ENCODE measurements at places on chromosomes 6 and 20. TPM values are rescaled to one million over a fixed set of nuclear protein-coding genes. Genes with fewer than 3 reads are reported as not detected.

The TMEM14C gene
- polyA plus RNA-seq, result 162 TPM

The WFDC12 gene
- polyA plus RNA-seq, result not detected

The CLVS2 gene
- polyA plus RNA-seq, result 0.58 TPM

The CYB5R4 gene
- 11.0 TPM for polyA plus RNA-seq

The CTNNBL1 gene
- 77.5 TPM for polyA plus RNA-seq

The SLC44A4 gene
- polyA plus RNA-seq, result 15.7 TPM

The ADAM33 gene
- polyA plus RNA-seq, result 0.42 TPM

The ZNF322 gene
- 8.6 TPM for polyA plus RNA-seq

The F13A1 gene
- polyA plus RNA-seq, result 6.2 TPM

The PGC gene
- not detected for polyA plus RNA-seq

The ANGPT4 gene
- polyA plus RNA-seq, result 0.10 TPM

The DLL1 gene
- polyA plus RNA-seq, result 22.0 TPM

The ARMC2 gene
- 6.0 TPM for polyA plus RNA-seq

The PLG gene
- not detected for polyA plus RNA-seq

The JPH2 gene
- polyA plus RNA-seq, result 0.58 TPM
